ENCODE measurements at places on chromosomes 6 and 20.

GRCh38 chr20:36483209-36483918, 58.0 kb upstream of the MYL9 start:
- no peak for DNase-seq

GRCh38 chr20:42492290-42492689, 697.4 kb downstream of the PTPRT start:
- no peak for DNase-seq

DNA sequence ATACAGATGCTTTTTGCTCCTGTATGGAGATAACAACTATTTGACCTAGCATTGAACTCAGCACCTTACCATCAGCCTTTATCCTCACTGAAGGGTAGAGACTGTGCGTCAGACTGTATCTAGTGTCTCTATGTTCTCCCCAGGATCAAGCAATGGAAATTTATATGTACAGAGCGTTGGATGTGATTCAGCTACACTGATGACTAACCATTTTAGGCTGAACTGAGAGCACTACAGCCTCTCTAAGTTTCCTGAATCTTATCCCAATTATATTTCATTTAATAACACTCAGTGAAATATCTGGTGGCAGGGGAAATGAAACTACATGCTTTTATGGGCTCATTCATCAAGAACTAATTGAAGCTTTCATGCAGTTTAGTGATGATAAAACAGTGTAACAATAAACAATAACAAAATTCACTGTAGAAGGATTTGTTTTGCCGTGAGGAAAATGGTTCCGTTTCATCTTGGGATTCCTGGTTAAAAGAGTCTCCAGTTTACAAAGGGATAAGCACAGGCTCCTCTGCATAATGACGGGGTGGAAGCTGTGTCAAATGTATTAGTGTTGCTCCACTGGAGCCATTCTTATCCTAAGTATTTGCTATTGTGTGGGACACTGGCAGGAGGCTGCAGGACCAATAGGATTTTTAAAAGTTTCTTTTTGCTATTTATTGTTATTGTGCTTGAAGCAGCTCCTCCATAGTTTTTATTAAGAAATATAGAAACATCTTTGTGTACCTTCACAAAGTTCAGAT, 567.6 kb upstream of the MMS22L start:
- DNase-seq = no peak

- no peak for DNase-seq
Observed at GRCh38 chr6:167733740-167734661, 92.7 kb upstream of the AFDN start.

GRCh38 chr6:130043344-130043743, 25.0 kb downstream of the L3MBTL3 start:
- no peak for DNase-seq

GRCh38 chr6:100305209-100305869, 159.4 kb downstream of the SIM1 start:
- DNase-seq = no peak

DNA sequence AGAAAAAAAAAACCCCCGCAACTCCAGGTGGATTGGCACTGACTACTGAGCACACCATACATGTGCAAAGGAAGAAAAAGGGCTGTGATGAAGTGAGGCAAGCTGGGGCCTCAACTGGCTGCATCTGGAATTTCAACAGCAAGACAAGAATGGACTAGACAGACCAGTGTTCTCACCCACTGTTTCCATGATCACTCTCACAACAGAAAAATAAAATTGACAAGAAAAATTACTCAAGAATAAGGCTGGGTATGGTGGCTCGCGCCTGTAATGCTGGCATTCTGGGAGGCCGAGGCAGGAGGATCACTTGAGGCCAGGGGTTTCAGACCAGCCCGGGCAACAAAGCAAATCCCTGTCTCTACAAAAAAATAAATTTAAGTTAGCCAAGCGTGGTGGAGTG, 18.8 kb downstream of the ZNF217 start:
- DNase-seq = no peak

- DNase-seq = no peak
Observed at GRCh38 chr20:16745204-16745603, 3.0 kb upstream of the OTOR start.

- no peak for DNase-seq
Observed at GRCh38 chr6:45109551-45109950, 218.6 kb upstream of the RUNX2 start.

- DNase-seq = no peak
Observed at GRCh38 chr6:20866935-20867703, 332.9 kb downstream of the CDKAL1 start.

DNA sequence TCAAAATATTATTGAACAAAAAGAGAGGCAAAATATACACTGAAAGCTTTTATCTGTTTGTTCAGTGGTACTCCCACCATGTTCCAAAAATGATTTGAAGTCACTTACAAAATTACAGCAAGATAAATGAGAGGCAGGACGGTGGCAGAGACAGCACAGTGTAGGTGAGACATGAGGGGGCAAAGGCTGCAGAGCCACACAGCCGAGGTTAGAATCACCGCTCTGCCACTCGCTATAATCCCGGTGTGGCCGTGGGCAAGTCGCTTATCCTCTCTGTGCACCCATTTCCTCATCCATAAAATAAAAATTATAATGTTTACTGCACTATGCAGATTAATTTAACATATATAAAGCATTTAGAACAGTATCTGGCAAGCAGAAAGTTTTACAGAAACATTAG, 140.1 kb upstream of the BEND6 start:
- no peak for DNase-seq

DNA sequence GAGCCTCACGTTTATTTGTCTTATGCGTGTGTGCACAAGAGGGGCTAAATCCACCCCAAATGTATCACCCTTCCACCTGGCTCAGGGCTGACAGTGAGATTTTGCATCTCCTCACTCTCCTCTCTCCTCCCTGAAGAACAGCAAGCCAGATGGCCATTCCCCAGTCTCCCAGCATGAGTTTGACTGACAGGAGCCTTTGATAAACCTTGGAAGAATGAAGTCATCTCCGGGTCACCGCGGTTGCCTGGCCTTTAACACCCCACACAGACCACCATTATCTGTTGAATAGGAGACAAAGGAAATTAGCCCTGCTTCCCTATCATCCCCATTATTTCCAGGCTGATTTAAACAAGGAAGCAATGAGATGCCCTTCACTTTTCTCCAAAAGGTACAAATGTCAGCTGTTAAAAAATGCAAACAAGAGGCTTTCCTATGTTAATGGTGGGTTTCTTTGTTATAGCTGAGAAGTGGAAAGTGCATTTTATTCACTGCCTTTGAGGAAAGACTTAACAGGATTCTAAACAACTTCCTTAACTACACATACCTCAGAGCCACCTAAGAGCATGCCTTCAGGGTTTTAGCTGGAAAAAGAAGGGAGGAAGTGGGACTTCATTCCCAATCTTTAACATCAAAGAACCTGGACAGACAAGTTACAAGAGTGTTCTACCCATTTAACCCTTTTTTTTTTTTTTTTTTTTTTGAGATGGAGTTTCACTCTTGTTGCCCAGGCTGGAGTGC, 524.8 kb upstream of the ID4 start:
- no peak for DNase-seq

GRCh38 chr20:7775072-7775471, 165.2 kb downstream of the HAO1 start:
- no peak for DNase-seq

- DNase-seq = no peak
Observed at GRCh38 chr6:169545982-169546381, 155.8 kb downstream of the WDR27 start.

DNA sequence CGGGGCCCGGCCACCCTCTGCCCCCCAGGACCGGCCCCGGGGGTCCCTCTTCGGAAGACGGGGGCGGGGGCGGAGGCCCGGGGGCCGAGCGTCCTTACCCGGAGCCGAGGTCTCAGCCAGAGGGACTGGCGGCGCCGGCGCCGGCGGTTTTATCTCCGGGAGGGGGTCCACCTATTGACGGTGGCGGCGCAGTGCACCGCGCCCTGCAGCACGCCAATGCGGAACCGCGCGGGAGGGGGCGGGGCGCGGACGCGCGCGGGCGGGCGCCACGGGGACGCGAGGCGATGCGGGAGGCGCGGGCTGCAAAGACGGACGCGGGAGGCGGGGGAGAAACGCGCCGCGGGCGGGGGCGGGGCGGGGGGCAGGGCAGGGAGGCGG, at the start of gene EEF1A2:
Gene EEF1A2, minus strand, starts transcription at position 124 of the 378 bp plus-strand sequence. CDS start 1,320 bp downstream, outside the sequence.
- DNase-seq = no peak

DNA sequence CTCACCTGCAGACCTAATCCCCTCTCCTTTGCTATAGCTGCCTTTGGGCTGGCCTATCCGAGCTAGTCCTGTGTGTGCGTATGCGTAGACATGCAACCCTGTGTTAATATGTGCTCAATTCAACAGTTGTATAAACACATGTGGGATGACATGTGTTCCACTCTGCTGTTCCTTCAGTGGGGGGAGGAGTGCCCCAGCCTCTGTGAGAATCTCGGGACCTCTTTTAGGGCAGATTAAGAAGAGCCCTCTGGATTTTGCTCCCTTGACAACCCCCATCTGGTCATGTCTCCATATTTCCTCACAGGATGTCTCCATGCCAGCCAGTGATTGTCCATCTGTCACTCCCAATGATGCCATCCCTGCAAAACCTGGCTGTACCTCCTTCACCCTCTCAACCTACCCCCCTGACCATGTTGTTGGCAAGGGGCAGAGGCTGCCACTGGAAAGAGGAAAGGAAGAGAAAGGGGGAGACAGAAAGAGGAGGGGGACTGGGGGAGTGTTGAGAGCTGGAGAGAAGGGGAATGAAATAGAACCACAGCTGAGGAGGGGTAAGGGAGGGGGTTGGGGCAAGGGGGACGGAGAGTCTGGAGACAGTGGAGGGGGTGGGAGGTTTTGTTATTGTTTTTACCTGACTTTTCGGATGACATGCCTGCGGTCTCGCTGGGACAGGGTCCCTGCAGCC, 417 bp downstream of the PRRT1 start:
- no peak for DNase-seq

- no peak for DNase-seq
Observed at GRCh38 chr6:11217360-11218101, 14.9 kb downstream of the NEDD9 start.

DNA sequence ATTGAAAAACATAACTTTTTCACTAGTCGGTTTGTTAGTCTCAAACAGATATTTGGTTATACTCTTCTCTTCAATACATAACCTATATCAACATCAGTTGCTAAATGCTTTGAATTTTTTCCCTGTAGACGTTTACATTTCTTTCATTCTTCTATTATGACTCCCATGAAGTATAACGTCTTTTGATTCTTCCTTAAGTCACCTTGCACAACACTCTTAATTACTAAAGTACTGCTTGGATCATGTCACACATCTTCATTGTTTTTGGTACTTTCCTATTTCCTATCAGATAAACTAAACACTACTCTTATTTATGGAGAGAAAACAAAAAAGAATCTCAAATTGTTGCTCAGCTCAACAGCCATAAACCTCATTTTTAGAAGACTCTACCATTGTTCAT, 23.0 kb upstream of the BMP5 start:
- DNase-seq = no peak

GRCh38 chr20:38523697-38524096, 51.1 kb downstream of the RALGAPB start:
- DNase-seq = no peak

DNA sequence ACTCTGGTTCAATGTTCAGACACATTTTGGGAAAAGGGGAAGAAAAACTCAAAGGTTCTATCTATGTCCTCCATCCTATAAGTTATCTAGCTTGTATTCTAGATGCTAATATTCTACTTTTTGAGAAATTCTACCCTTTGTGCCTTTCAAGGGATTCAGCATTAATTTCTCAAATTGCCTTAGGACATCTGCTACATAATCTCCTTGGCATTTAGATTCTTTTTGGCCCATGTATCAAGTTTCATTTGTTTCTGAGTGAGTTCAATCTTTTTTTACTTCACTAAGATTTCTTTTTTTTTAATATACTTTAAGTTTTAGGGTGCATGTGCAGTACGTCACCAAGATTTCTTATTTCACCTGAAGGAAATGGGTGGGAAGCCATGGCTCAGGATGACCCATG, 232.7 kb upstream of the TENT5A start:
- no peak for DNase-seq

DNA sequence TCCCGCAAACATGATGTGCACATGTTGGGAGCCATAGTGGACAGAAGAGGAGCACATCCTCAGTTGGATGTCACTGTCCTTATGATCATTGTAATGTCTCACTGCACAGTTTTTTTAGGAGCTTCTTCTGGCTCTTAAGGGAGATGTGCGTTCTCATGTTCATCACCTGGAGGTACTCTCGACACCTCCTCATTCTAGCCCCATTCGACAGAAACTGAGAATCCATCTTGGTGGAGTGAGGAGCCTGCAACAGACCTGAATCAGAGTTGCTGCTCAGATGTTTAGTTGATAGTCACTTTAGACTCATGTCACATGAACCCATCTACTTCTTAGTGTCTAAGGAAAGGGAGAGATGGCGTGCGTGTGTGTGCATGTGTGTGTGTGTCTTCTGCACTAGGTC, 2.3 kb upstream of the BMP6 start:
- DNase-seq = no peak

- DNase-seq = no peak
Observed at GRCh38 chr6:25902071-25902470, 28.0 kb upstream of the SLC17A3 start.

- DNase-seq = peak; percentile 89
Observed at GRCh38 chr6:31462964-31463870, 34.7 kb upstream of the MICB start.

GRCh38 chr6:38524436-38525145, 115.1 kb downstream of the BTBD9 start:
- no peak for DNase-seq

DNA sequence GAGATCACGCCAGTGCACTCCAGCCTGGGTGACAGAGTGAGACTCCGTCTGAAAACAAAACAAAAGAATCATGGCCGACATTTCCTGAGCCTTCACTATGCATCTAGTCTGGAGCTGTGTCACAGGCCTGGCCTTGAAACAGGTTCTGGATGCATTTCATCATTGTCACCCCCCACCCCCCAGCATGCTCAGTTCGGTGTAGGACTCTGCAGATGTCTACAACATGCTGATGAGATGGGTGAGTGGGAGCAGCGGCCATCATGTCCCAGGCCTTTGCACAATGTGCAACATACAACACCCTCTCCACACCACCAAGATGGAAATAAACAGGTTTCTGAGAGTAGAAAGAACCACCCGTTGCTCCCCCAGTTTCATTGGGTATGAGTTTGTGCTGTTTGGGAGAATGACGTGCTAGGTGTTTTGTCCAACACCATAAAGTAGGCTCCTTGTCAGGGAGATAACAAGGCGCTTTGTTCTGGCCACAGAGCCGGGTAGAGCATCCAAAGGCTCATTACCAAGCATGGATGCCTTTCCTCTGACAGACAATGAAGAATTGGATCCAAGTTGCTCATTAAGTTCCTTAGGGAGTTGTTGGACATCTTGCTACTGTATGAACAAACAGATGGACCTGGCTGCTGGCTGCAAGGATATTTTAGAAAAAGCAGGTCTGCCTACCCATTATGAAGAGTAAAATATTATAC, 22.1 kb downstream of the SNHG17 start:
- DNase-seq = no peak
